CD4-positive, alpha-beta T cell treated with Interleukin-6 at 100 ng/mL for 8 hours (primary cell): ENCODE measurements at places on chromosomes 1 and 21.

- DNase-seq, result no peak
Observed at GRCh38 chr1:160018900-160019299, 12.9 kb downstream of the PIGM start.

- no peak for DNase-seq
Observed at GRCh38 chr1:199859491-199859933, 168.0 kb upstream of the NR5A2 start.

GRCh38 chr21:43866659-43867331 lies 1.8 kb downstream of the AGPAT3 start:
- peak; percentile 51 for DNase-seq

DNA sequence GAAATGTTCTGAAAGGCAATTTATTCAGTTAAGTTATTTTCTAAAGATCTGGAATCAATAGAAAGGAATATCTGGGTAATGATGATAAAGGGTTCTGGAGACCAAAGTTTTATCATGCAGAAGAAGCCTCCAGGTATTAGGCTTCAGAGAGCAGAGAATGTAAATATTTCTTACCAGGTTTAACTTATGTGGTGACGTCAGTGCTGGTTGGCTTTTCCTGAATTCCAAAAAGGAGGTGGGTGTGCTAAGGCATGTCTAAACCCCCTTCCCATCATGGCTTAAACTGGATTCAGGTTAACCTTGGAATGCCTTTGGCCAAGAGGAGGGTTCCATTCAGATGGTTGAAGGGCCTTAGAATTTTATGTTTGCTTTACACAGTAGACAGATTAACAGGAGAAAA lies 829.9 kb downstream of the NCAM2 start:
- DNase-seq, result no peak
